Effector CD4-positive, alpha-beta T cell (primary cell): ENCODE measurements at places on chromosomes 11 and 22.

- no peak for DNase-seq
These were observed 65.0 kb downstream of the SLC36A4 start for GRCh38 chr11:93132836-93133235.

DNA sequence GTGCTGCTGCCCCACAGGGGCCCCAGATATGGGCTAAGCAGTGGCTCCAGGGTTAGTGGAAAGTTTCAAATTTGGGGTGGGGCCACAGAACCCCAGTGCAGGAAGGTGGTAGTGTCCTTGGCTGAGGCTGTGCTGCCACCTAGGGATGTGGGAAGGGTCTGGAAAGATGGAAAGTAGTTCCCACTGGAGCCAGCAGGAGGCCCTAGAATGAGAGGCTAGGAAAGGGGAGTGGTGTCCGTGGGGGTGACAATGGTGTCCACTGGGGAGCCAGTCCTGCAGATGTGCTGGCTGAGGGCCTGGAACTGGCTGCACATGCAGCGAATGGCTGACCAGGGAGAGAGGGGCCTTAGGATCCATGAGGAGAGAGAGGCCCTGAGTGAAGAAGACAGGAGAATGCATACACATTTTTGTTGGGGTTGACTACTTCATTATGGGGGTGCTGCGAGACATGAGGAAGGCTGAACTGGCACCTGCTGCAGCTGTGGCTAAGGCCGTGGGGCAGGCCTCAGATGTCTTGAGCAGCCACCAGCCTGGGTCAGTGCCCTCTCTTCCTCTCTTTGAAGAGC is 21.1 kb downstream of the RFPL3 start:
- DNase-seq: no peak

GRCh38 chr22:29716814-29717545 is 2.8 kb upstream of the CABP7 start:
- DNase-seq: no peak

DNA sequence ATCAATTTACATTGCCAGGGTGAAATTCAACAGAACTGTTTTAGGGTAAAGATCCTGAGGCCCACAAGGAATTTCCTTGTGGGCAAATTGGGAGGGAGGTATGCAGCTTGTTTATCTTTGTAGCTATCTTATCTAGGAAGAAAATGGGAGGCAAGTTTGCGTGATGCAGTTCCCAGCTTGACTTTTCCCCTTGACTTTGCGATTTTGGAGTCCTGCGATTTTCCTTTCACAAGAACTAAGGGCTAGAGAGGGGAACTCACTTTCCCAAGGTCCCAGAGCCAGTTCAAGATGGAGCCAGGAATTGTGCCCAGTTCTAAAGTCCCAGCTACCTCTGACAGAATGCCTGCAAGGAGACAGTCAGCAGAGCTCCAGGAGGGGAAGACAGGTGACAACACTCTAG is 30.7 kb downstream of the RIBC2 start:
- no peak for DNase-seq
